ENCODE measurements at places on chromosomes 7 and 10.

GRCh38 chr10:123157210-123157609 is 3.0 kb downstream of the BUB3 start:
- peak overlapping the region; percentile 97 for H3K4me3 ChIP-seq
- H3K4me1 ChIP-seq, result peaks cover 77% of the 10 kb centered on the region
- no peak for DNase-seq
- peak overlapping the region; percentile 81 for H3K27ac ChIP-seq
- H3K27me3 ChIP-seq, result no peaks in the 10 kb centered on the region
- peaks cover 57% of the 10 kb centered on the region for H3K36me3 ChIP-seq

DNA sequence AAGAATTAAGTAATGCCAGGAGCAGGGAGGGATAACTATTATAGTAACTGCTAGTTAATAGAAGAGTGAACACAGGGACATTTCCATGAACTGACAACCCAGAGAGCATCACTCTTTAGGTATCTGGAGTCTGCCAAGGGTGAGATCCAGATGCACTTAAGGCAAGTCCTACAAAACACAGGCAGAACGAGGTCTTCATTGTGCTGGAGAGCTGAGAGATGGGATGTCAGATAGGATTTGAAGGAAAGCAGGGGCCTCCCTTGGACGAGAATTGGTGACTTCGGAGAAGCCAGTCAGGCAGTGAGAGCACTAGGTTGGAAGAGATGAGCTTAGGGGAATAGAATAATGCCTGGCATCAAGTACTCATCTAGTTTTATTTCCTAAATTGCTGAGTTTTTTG is 684.5 kb downstream of the GATA3 start:
- H3K4me1 ChIP-seq, result no peaks in the 10 kb centered on the region
- H3K27ac ChIP-seq, result no peak overlapping the region

DNA sequence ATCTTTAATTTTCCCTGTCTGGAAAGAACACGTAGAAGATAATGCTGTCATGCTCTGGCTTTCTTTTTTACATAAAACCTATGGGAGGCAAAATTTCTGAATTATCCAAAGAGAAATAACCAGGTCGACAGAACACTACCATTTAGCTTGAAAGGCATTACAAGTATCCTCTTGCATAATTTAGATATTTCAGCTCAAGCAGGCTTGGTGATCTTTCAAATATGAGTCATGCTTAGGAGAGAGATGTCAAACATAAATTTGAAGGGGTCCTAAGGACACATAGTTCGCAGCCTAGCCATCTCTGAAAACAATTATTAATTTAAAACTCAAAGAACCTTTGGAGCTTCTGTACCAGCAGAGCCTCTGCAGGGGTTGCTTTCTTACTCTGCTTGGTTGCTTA is 100.9 kb downstream of the FAS start:
- no peak overlapping the region for H3K27ac ChIP-seq
- no peaks in the 10 kb centered on the region for H3K36me3 ChIP-seq

- peak overlapping the region; percentile 82 for H3K4me3 ChIP-seq
- H3K36me3 ChIP-seq, result peaks cover 18% of the 10 kb centered on the region
- peak overlapping the region; percentile 89 for H3K27ac ChIP-seq
- no peaks in the 10 kb centered on the region for H3K27me3 ChIP-seq
These were observed 119.2 kb downstream of the GALNT11 start for GRCh38 chr7:152144557-152145245.

DNA sequence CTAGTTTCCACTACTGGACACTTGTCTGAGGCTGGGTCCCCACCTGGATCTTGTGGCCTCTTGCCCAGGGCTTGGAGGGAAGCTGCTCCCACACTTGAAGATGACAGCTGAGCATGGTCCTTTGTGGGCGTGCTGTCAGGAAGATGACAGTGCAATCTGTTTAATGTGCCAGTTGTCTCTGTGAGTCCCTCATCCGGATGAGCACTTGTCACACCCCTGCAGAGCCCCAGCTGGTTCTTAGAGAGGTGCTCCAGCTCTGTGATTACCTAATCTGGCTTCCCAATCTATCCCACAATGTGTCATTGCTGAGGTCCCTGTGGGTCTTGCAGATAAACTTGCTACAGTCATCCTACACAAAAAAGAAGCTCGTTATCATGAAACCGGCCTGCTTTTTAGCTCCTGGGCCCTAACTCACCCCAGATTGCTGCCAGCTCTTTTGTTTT is 34.8 kb upstream of the CCSER2 start:
- DNase-seq, result peak; percentile 50
- H3K36me3 ChIP-seq, result no peaks in the 10 kb centered on the region
- H3K4me3 ChIP-seq, result peak overlapping the region; percentile 58
- H3K27ac ChIP-seq, result no peak overlapping the region
- peaks cover 16% of the 10 kb centered on the region for H3K27me3 ChIP-seq
- peaks cover 23% of the 10 kb centered on the region for H3K4me1 ChIP-seq

DNA sequence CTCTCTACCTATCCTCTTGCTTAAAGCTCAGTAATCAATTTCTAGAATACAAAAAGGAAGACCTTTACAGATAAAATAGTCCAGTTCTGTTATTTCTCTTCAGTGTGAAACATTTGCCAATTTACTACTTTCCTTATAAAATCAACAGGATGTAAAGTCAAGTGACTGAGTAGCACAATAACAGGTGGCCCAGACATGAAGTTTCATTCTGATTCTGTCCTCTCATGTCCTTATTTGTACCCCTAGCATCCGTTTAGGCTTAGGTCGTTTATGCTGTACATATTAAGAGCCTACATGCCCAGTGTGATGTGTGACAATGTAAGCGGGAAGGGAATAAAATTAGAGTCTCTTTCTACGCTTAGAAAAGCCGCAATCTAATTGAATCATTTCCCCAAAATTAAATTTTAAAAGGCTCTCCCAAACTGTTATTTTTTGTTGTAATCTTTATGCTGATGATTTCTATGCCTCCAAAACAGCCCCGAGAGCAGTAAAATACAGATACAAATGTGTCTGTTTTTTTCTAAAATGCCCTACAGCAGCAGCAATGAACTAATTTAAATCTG is 29.1 kb downstream of the EPC1 start:
- peak overlapping the region; percentile 78 for H3K4me3 ChIP-seq
- H3K36me3 ChIP-seq, result no peaks in the 10 kb centered on the region
- peaks cover 81% of the 10 kb centered on the region for H3K4me1 ChIP-seq
- peak overlapping the region; percentile 64 for H3K27ac ChIP-seq
- H3K27me3 ChIP-seq, result no peaks in the 10 kb centered on the region

DNA sequence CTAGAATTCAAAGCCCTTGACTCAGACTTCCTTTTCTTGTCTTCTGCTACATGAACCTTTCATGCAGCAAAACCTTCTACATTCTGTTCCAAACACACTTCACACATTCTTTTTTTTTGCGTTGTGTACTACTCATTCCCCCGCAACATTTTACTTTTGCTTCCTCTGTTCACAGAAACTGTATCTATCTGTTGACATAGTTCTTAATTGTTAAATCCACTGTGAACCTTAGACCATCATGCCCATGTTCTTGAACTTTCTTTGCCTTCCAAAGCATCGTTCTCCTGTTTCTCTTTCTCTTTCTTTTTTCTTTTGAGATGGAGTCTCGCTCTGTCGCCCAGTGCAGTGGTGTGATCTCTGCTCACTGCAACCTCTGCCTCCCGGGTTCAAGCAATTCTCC is 14.2 kb downstream of the CCSER2 start:
- peak overlapping the region; percentile 84 for H3K27ac ChIP-seq
- H3K27me3 ChIP-seq, result no peaks in the 10 kb centered on the region
- DNase-seq, result no peak

DNA sequence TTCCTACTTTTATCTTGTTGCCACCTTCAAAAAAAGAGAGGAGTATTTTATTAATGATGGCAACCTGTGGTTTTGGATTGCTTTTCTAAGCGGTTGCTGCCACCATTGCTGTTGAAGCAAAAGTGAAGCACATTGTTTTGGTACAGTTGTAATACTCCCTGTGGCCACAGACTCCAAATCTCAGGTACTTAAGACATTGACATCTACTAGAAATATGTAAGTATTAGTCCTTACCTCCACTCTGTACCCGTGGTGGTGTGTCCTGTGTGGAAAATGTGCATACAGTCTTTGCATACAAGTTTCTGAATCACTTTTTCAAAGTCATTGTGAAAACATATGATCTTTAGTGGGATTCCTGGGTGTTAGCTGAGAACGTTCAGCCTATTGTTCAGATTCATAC is 85.7 kb downstream of the ANLN start:
- H3K4me1 ChIP-seq, result peaks cover 29% of the 10 kb centered on the region
- DNase-seq, result peak; percentile 8
- H3K36me3 ChIP-seq, result peaks cover 13% of the 10 kb centered on the region
- H3K4me3 ChIP-seq, result peak overlapping the region; percentile 51
- H3K27ac ChIP-seq, result no peak overlapping the region

GRCh38 chr10:55233090-55233489 is 432.1 kb upstream of the PCDH15 start:
- H3K4me3 ChIP-seq, result no peak overlapping the region
- no peak for DNase-seq

GRCh38 chr10:16649757-16650156 is 128.1 kb upstream of the C1QL3 start:
- no peak overlapping the region for H3K4me3 ChIP-seq
- H3K27me3 ChIP-seq, result no peaks in the 10 kb centered on the region
- H3K4me1 ChIP-seq, result peaks cover 37% of the 10 kb centered on the region
- no peaks in the 10 kb centered on the region for H3K36me3 ChIP-seq

DNA sequence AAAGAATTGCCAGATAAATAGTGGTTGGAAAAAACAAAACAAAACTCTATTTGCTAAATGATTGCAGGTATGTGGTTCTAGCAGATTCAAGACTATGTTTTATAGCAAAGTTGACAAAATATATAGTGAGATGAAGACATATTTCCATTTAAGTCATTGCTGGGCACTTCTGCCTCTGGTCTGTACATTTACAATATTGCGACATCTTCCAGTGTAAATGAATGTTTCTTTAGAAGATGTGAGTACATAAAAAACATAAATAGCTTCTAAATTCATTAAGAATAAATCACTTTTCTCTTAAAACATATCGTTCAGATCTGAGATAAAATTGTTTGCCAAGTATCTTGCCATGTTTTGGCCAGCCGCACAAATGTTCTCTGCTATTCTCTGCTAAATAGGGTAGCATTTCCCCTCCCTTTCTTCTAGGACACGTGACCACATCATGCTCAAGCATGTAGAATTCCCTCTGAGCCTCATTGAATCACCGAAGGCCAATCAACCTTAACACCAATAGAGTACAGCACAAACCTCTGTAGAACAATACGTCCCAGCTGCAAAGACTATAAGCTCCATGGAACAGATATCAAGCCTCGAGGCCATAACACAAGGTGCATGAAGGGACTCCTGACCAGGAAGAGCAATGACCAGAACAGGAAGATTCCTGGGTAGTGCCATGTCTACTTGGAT is 1173.3 kb downstream of the GATA3 start:
- H3K27ac ChIP-seq, result no peak overlapping the region
- peaks cover 42% of the 10 kb centered on the region for H3K4me1 ChIP-seq
- no peak for DNase-seq
- H3K4me3 ChIP-seq, result no peak overlapping the region

GRCh38 chr10:77138541-77138940 is 499.1 kb downstream of the KCNMA1 start:
- H3K27ac ChIP-seq, result no peak overlapping the region
- H3K27me3 ChIP-seq, result peaks cover 26% of the 10 kb centered on the region
- H3K36me3 ChIP-seq, result no peaks in the 10 kb centered on the region
- H3K4me1 ChIP-seq, result no peaks in the 10 kb centered on the region

GRCh38 chr7:63117-63480 is 129.3 kb upstream of the FAM20C start:
- DNase-seq, result no peak
- no peaks in the 10 kb centered on the region for H3K4me1 ChIP-seq
- H3K36me3 ChIP-seq, result no peaks in the 10 kb centered on the region
- H3K4me3 ChIP-seq, result no peak overlapping the region
- no peaks in the 10 kb centered on the region for H3K27me3 ChIP-seq

DNA sequence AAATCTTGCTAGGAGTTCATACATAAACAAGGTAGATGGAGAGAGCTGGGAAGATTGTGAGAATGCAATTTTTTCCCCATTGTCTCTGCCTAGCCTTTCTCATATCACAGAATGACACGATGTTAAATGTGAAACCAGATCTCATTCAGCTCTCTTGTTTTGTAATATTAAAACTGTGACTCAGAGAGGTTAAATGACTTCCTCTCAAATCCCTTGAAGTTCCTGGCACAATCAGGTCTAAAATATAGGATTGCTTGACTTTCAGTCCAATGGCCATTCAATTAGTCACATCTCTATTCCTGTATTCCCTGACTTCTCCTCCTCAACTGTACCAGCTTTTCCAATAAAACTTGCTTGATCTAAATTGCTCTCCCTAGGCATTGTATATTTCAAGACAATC is 3.1 kb downstream of the ANKRD22 start:
- peaks cover 36% of the 10 kb centered on the region for H3K27me3 ChIP-seq
- peaks cover 35% of the 10 kb centered on the region for H3K4me1 ChIP-seq
- peak overlapping the region; percentile 92 for H3K4me3 ChIP-seq
- DNase-seq, result no peak
- no peaks in the 10 kb centered on the region for H3K36me3 ChIP-seq

- peak overlapping the region; percentile 16 for H3K4me3 ChIP-seq
- H3K27me3 ChIP-seq, result no peaks in the 10 kb centered on the region
- H3K36me3 ChIP-seq, result peaks cover 19% of the 10 kb centered on the region
- H3K27ac ChIP-seq, result peak overlapping the region; percentile 78
These were observed 75.4 kb downstream of the NUDCD3 start for GRCh38 chr7:44415047-44415446.

GRCh38 chr10:71241114-71241829 is 28.9 kb downstream of the UNC5B start:
- H3K4me3 ChIP-seq, result no peak overlapping the region
- H3K27ac ChIP-seq, result no peak overlapping the region
- H3K27me3 ChIP-seq, result peaks cover 12% of the 10 kb centered on the region
- no peak for DNase-seq

GRCh38 chr7:39313974-39314373 is 252.2 kb upstream of the YAE1 start:
- H3K36me3 ChIP-seq, result no peaks in the 10 kb centered on the region
- H3K4me3 ChIP-seq, result no peak overlapping the region
- H3K27ac ChIP-seq, result no peak overlapping the region
- peaks cover 26% of the 10 kb centered on the region for H3K27me3 ChIP-seq
- DNase-seq, result no peak

GRCh38 chr10:24617771-24618396 is 105.8 kb downstream of the ARHGAP21 start:
- H3K4me1 ChIP-seq, result peaks cover 43% of the 10 kb centered on the region
- H3K4me3 ChIP-seq, result peak overlapping the region; percentile 55
- H3K27me3 ChIP-seq, result no peaks in the 10 kb centered on the region
- peak overlapping the region; percentile 52 for H3K27ac ChIP-seq
- DNase-seq, result peak; percentile 61
- H3K36me3 ChIP-seq, result no peaks in the 10 kb centered on the region

GRCh38 chr10:15865304-15865703 is 5.0 kb upstream of the MINDY3 start:
- H3K27ac ChIP-seq, result no peak overlapping the region
- peaks cover 44% of the 10 kb centered on the region for H3K27me3 ChIP-seq
- no peak overlapping the region for H3K4me3 ChIP-seq
- H3K36me3 ChIP-seq, result peaks cover 2% of the 10 kb centered on the region
- H3K4me1 ChIP-seq, result no peaks in the 10 kb centered on the region
- no peak for DNase-seq

DNA sequence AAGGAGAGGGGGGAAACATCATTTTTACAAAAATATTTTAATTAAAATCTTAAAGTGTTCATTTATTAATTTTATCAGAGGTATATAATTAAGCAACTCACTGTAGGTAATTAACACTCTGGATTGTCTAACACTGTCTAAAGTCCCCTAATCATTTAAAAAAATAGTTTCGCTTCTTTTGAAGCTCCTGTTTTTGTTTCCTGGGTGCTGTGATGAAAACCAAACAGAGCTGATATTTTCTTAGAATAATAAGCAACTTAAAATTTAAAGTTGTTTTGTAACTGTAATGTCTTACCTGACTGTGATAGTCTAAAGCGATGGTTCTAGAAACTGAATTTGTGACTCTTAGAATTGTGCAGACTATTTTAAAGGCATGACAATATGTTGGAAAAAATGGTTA is 961.0 kb downstream of the GATA3 start:
- H3K27me3 ChIP-seq, result no peaks in the 10 kb centered on the region
- no peaks in the 10 kb centered on the region for H3K36me3 ChIP-seq
- H3K4me3 ChIP-seq, result peak overlapping the region; percentile 18
- peaks cover 75% of the 10 kb centered on the region for H3K4me1 ChIP-seq
